ENCODE measurements at places on chromosomes 3 and 15. TPM values are rescaled to one million over a fixed set of nuclear protein-coding genes. Genes with fewer than 3 reads are reported as not detected.

Gene DNASE1L3
- 1.7 TPM for total RNA-seq

Gene EPHA3
- under 0.01 TPM for total RNA-seq

Gene TRIM42
- not detected for total RNA-seq

Gene CCDC54
- total RNA-seq = not detected

Gene CYP1A2
- not detected for total RNA-seq

Gene SCN11A
- 0.09 TPM for total RNA-seq

Gene RAB8B
- total RNA-seq = 84.5 TPM

Gene TASOR
- total RNA-seq = 72.4 TPM

Gene CHRM5
- 0.22 TPM for total RNA-seq

Gene CFAP44
- 0.43 TPM for total RNA-seq

Gene NOX5
- under 0.01 TPM for total RNA-seq

Gene CCR8
- not detected for total RNA-seq

Gene RTP1
- not detected for total RNA-seq

Gene PDZRN3
- 0.11 TPM for total RNA-seq

Gene SLC12A1
- total RNA-seq = not detected

Gene IL17RE
- 0.09 TPM for total RNA-seq

Gene KY
- not detected for total RNA-seq

Gene ENTPD3
- under 0.01 TPM for total RNA-seq

Gene IGDCC3
- 0.09 TPM for total RNA-seq

Gene STARD9
- 7.6 TPM for total RNA-seq
